ENCODE measurements at places on chromosomes 11 and 22. TPM values are rescaled to one million over a fixed set of nuclear protein-coding genes. Genes with fewer than 3 reads are reported as not detected.

DNA sequence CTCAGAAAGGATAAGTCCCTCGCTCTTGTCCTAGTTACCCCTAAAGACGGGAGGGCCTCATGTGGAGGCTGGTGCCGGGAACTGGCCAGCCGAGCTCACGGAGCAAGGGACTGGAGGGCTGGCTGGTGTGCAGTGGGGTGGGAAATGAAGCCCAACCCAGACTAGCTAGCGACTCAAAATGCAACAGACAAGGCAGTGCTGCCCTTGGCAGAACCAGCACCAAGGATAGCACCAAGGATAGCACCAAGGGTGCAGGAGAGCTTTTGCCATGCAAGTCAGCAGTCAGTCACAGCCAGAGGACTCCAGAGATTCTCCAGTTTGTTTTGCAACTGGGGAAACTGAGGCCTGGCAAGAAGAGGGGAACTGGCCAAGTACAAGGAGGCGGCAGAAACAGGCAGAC, 6.5 kb upstream of the BATF2 start:
- DNase-seq: no peak

Gene TYR
- not detected for polyA plus RNA-seq

DNA sequence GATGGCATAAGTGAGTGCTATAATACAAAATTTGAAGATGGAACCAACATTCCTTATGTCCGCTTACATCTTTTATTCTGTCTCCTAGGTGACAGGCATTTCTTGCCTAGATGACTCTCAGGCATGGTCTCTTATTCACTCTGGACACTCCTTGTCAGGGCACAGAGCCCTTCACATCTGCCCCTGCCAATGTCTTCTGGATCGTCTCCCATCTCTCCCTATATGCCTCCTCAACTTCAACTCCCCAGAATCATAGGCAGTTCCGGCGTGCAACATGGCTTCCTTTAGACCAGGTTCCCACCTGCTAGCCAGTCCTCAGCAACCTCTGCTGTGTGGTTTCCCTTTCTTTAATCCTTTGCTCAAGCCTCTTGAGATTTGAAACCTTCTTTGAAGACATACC, 300.9 kb downstream of the TENM4 start:
- DNase-seq: no peak

Gene CRYBB3
- 0.27 TPM for polyA plus RNA-seq

Gene INPP5J
- polyA plus RNA-seq: 1.1 TPM

Gene SLC25A22
- polyA plus RNA-seq: 13.5 TPM

Gene OR8K3
- not detected for polyA plus RNA-seq

Gene GRIK4
- polyA plus RNA-seq: 0.18 TPM

Gene DGCR2
- 49.2 TPM for polyA plus RNA-seq

GRCh38 chr11:128689591-128689947, 4.3 kb upstream of the FLI1 start:
- no peak for DNase-seq

DNA sequence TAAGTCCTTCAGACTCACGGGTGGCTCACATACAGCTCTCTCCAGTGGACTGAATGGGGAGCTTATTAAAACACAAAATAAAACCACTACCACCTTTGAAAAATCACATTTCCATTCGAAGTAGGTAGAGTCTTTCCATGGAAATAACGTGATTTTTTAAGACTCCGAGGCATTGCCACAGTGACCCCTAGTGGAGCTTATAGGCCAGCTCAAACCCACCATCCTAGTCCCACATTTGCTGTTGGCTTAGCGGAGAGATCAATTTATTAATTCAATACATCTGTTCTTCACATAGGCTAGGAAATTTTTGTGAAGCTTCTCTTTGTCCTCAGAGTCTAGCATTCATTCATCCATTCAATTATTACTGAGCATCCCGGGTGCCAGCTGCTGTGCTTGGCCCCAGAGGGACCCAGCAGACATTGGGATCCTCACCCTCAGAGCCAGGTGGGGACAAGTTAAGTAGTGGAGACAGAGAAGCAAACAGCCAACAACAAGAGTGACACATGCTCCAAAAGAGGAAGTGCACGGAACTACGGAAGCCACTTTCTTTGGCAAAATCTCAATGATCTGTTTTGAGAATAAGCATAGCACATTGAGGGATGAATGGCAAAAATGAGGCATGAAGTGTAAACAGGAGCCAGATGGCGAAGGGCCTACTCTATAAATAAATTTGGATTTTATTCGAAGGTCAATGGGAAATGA, 10.2 kb upstream of the P4HA3 start:
- DNase-seq: peak; percentile 62

DNA sequence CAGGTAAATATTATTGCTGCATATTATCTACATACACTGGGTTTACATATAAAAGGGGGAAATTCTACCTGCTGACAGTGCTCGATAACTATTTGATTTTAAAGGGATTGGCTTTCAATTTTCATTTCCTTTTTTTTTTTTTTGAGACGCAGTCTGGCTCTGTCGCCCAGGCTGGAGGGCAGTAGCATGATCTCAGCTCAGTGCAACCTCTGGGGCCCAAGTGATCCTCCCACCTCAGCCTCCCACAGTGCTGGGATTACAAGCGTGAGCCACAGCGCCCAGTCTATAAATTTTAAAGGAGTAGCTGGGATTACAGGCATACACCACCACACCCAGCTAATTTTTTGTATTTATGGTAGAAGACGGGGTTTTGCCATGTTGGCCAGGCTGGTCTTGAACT, 3.2 kb upstream of the PCF11 start:
- no peak for DNase-seq

Gene CTSD
- polyA plus RNA-seq: 105 TPM

- peak; percentile 17 for DNase-seq
Measured at GRCh38 chr11:25163421-25163820, 666.6 kb downstream of the LUZP2 start.

Gene APOA5
- polyA plus RNA-seq: not detected

Gene TMEM86A
- 2.7 TPM for polyA plus RNA-seq

DNA sequence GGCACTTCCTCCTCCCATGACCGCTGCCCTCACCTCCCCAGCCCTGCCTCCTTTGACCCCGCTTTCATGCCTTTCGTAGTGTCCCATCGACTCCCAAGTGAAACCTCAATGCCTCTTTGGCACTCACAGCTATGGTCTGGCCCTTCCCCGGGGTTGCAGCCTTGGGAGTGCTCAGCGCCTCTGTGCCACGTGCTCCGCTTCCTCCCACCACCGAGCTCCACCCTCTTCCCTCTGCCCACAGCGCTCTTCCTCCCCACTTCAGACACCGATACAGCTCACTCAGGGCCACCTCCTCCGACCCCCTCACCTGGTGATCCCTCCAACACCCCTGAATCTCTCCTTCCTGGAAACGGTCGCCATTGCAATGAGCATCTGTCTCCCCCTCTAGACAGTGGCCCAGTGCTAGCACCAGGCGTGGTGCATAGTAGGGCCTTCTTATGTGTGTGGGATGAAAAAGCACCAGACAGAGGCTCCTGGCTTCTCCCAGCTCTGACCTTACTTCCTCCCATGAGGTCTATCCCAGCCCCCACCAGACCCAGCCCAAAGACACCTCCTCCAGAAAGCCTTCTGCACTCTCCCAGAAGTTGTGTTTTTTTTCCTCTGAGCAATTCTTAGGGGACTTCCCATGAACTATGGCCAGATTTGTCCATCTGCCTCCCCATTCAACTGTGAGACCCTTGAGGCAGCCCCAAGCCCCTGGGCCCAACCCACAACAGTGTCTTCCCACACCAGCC, 16.4 kb upstream of the SCGB1A1 start:
- DNase-seq: no peak

Gene OR51B2
- not detected for polyA plus RNA-seq

- no peak for DNase-seq
Measured at GRCh38 chr11:33721426-33721825, 14.8 kb downstream of the CD59 start.

DNA sequence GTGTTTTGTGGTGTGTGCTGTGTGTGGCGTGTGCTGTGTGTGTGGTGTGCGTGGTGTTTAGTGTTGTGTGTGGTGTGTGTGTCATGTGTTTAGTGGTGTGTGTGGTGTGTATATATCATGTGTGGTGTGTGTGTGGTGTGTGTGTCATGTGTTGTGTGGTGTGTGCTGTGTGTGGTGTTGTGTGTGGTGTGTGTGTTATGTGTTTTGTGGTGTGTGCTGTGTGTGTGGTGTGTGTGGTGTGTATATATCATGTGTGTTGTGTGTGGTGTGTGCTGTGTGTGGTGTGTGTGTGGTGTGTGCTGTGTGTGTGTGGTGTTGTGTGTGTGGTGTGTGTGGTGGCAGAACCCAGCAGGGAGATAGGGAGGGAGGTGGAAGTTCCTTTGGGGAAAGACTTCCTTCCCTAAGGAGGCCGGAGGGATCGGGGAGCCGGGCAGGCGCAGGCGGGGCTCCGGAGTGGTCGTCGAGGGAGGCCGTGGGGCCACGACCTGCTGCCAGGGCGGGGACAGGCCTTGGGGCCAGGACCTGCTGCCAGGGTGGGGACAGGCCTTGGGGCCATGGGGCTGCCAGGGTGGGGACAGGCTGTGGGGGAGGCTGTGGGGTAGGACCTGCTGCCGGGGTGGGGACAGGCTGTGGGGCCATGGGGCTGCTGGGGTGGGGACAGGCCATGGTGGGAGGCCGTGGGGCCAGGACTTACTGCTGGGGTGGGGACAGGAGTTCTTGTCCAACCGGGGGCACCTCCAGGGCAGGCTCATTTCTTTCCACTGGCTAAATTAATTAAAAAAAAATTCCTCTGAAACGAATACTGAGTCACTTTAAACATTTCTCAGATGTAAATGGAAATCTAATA, 15.2 kb downstream of the PIM3 start:
- no peak for DNase-seq

- DNase-seq: peak; percentile 97
Measured at GRCh38 chr11:126415128-126415527, 59.6 kb downstream of the ST3GAL4 start.

- DNase-seq: no peak
Measured at GRCh38 chr11:84560206-84560605, 1066.9 kb downstream of the DLG2 start.

- DNase-seq: no peak
Measured at GRCh38 chr11:75166791-75167190, 15.9 kb downstream of the SLCO2B1 start.

- no peak for DNase-seq
Measured at GRCh38 chr22:50600967-50601668, 525 bp downstream of the MAPK8IP2 start.

Gene PANX3
- polyA plus RNA-seq: not detected

- DNase-seq: no peak
Measured at GRCh38 chr11:16312233-16312765, 44.0 kb downstream of the SOX6 start.

DNA sequence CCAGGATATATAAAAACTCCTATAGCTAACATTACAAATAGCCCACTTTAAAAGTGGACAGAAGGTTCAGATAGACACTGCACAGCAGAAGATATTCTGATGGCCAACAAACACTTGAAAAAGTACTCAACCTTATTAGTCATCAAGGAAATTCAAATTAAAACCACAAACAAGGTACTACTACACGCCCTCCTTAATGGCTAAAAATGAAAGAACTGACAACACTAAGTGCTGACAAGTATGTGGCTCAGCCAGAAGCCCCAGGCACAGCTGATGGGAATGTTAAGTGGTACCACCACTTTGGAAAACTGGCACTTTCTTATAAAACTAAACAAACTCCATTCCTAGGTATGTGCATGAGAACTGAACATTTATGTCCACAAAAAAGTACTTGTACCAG, 320.1 kb downstream of the TBC1D22A start:
- no peak for DNase-seq

Gene EXT2
- 56.3 TPM for polyA plus RNA-seq

DNA sequence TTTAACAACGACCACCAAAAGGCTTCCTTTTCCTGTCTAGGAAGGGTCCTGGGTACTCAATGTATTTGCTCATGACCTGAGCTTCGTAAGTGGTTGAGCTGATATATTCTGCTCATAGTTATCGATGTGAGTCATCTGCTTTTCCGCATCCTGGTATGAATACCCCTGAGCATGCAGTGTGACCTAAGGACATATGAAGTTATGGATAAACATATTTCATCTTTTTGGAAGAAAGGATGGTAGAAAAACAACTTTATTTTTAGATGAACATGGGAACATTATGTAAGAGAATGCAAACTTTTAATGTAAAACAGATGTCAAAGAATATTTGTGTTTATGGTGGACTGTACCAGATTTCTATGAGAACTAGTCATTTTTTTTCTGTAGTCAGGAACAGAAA, 28.4 kb downstream of the TRPC6 start:
- DNase-seq: peak; percentile 45

DNA sequence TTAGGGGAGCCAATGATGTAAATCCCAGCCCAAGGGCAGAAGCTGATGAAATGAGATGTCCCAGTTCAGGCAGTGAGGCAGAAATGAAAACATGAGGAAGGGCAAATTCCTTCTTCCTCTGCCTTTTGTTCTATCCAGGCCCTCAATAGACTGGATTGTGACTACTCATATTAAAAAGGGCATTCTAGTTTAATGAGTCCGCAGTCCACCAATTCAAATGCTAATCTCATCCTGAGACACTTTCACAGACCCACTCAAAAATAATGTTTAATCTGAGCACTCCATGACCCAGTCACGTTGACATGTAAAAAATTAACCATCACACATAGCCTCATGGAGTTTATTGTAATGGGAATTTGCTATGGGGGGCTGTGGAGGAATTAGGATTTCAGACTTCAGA, 717.9 kb downstream of the OPCML start:
- no peak for DNase-seq

Gene OR2AT4
- not detected for polyA plus RNA-seq

Gene CASP4
- 28.3 TPM for polyA plus RNA-seq

Gene OR5B21
- polyA plus RNA-seq: not detected

- DNase-seq: no peak
Measured at GRCh38 chr22:21593406-21594232, 26.1 kb downstream of the UBE2L3 start.

DNA sequence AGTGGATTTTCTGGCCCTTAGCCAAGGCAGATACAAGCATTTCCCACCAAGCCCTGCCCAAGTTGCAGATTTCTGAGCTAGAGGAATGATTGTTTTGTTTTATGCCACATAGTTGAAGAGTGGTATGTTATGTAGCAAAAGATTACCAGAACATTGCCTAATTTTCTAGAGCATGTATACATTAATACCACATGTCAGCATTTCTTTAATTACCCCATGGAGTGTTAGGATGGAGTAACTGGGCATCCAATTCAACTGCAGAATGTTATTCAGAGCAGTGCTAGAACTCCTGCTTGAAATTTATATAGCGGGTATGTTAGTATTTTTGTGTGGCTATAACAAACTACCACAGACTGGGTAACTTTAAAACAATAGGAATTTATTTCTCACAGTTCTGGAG, 24.4 kb upstream of the CYP2R1 start:
- DNase-seq: no peak

- DNase-seq: no peak
Measured at GRCh38 chr11:2077061-2077802, 62.0 kb downstream of the IGF2 start.

DNA sequence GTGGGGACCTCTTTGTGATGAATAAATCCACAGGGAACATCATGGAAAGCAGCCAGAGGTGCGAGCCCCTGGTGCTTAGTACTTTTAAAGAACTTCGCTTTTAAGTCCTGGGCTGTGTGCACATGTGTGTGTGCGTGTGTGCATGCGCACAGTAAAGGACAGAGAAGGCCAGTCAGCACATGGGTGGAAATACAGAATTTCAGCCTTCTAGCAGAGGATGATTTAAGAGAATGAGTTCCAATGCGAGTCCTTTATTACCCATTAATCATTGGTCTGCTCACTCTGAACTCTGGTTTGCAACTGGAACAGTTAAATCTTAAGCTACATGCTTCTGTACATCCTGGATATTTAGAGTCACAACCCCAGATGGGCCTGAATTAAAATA, 18.9 kb downstream of the TEAD1 start:
- peak; percentile 34 for DNase-seq

Data from muscle of back (tissue), 13 donors.